ENCODE measurements at places on chromosomes 11 and 22.

DNA sequence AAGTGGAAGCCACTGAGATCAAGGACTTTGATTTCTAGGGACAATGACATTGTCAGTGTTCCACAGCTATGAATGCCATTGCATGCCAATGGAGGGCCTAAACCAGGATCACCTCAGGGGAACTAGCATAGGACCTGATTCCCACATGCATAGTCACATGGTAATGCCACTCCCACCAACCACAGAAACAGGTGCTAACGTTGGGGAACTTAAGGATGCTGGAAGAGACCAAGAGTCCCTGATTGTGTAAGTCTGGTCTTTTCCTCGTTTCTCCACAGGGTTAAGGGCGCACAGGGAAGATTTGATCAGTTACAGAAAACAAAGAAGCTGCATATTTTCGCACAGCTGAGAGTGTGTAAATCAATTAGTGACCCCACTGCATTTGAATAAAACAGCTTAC is 59.4 kb upstream of the CD44 start:
- no peak for DNase-seq

DNA sequence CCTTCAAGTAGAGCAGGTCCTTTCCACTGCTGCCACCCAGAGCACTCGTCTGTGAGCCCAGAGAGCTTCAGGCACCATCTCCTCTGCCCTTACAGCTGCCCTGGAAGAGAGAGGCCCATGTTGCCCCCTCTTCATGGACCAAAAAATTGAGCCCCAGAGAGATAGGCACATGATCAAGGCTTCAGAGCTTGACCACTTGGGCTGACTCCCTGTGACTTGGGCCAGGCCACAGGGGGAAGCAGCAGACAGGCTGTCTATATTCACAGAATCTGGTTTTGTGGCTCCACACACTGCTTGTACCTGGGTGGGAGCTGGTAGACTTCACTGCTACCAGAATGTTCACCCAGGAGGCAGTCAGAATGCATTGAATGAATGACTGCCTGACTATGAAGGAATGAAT is 58.2 kb downstream of the SMIM38 start:
- no peak for DNase-seq

GRCh38 chr11:40401132-40401853 is 1058.2 kb downstream of the LRRC4C start:
- no peak for DNase-seq

- no peak for DNase-seq
These were observed 17.3 kb upstream of the LMO2 start for GRCh38 chr11:33909150-33909549.

- DNase-seq: no peak
These were observed 48.2 kb downstream of the NECTIN1 start for GRCh38 chr11:119680541-119681360.

DNA sequence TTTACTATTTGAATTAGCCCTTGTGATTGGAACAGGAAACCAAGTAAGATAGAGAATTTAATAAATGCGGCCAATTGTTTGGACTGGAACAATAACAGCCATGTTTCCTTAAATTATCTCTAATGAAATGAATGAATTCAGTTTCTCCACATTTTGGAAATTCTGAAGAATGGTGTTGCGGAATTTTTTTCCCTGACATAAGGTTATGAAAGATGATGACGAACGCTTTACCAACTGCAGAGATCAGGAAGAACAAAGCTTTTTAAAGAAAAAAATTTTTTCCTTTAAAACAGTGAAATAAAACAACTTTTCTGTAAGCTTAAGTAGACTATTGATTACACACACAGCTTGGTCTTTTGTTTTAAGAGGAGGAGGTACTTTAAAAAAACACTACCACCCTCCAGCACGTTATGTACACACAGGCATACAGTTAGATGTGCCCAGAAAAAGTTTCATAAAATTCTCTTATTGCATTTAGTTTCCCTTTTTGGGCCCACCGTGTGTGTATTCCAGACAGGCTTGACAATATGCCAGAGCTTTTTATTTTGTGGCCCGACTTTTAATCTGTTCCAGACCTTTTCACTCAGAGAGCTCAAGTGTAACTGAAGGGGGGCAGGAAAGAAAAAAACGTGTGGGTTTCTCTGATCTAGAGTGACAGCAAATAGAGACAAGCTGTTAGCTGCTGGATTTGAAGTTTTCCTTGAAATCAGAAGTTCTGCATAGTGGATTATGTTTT is 77.3 kb downstream of the YAP1 start:
- DNase-seq: no peak

GRCh38 chr11:65459552-65459951 is 37.0 kb downstream of the NEAT1 start:
- DNase-seq: no peak

- DNase-seq: no peak
These were observed 39.1 kb downstream of the DIXDC1 start for GRCh38 chr11:111976119-111976766.

DNA sequence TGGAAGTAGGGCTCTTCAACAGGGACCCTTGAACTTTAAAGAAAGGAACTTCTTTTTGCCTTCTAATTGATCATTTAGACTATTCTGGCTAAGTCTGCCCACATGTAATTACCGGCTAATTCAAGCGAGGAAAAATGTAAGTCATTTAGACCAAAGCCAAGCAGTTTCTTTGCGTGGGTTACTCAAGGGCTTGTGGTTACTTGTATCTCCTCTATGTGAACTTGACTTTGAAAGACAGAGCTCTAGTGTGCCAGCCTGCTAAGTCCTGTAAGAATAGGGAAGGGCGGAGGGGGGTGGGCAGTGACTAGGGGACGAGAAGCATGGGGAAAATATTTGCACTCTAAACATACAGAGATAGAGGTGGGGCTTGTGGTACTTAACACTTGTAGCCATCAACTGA is 145.2 kb upstream of the TEAD1 start:
- DNase-seq: no peak

GRCh38 chr11:74949753-74950137 is 679 bp downstream of the SPCS2 start:
- DNase-seq: no peak

DNA sequence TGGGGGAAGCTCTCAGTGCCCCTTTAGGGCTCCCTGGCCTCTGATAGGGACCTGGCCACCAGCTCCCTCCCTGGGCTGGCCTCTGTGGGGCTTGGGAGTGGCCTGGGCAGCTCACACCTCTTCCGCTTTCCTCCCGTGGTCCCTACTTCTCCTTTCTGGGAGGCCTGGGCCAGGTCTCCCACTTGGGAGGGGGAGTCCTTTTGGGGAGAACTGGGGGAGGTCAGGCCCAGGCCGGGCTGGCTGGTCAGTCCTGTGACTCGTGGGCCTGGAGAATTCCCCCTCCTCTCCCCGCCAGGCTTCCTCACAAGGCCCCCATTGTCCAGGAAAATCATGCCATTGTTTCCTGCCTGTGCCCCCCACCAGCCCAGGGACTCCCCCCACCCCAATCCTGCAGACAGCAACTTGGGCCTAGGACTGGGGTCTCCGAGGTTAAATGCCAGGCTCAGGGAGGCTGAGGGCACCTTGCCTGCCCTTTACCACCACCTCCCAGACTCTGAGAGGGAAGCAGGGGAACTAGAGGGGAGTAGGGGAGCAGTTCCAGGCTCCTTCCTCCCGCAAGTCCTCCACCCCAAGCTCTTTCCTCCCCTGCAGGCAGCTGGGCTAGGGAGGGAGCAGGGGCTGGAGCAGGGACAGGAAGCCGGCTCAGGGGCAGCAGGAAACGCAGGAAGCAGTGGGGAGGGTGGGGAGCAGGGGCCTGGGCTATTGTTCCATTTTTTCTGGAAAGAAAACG is 2.8 kb downstream of the MAP3K11 start:
- no peak for DNase-seq

DNA sequence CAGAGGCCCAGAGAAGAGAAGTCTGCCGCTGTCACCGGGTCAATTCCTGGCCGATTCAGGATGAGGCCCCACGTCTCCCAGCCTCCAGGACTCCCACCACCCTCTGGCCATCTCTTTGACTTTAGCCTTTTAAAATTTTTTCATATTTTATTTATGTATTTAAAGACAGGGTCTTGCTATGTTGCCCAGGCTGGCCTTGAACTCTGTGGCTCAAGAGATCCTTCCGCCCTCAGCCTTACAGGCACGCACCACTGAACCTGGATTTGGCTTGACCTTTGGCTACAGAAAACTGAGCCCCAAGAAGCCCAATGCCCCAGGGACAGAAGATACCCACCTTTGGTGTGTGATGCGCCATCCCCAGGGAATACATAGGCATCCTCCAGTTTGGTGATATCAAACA is 3.9 kb downstream of the POLR3H start:
- no peak for DNase-seq

GRCh38 chr11:56740886-56741285 is 7.6 kb downstream of the OR9G4 start:
- no peak for DNase-seq

DNA sequence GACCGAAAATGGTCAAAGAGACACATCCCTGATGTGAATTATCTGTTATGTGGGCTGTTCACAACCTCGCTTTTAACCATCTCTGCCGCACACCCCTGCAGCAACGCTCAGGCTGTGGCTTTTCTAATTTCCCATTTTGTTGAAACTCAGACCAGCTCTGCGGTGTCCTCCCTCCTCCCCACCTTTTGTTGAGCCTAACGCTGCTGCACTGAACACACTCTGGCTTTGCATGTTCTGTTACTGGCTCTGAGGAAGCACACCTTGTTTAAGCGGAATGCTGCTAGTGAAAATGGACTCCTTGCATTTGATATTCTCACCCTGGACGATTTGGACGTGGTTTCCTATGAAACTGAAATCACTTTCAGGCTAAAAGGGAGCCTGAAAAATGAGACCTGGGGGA is 198.5 kb upstream of the MTNR1B start:
- no peak for DNase-seq

DNA sequence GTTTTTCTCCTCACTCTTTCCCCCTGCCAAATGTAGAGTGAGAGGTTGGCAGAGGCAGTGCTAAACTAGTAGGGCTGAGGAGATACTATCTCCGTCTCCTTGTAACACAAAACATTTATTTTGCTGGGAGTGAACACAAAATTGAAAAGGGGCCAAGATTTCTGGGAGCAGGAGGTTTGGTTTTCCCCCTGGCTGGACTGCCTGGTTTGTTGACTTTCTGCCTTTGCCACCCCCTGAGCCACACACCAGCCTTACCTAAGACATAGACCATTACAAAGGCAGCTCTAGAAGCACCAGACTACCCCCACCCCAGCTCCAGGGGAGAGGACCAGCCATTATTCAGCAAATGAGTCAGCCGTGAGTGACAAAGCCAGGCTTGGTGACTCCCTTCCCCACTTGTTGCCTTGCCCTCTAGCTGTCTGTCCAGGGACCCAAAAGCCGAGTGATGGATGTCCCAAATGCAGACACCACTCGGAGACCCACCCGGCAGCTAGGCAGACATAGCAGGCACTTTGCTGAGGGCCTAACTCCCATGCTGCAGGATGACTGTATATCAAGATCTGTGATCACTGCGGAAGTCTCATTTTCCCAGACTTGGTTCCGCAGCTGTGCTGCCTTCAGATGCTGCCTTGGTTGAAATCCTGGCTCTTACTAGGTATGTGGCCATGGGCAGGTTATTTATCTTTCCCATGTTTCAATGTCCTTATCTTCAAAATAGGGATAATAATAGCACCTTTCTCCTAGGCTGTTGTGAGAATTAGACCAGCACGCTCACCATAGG is 17.7 kb upstream of the CDON start:
- DNase-seq: no peak

DNA sequence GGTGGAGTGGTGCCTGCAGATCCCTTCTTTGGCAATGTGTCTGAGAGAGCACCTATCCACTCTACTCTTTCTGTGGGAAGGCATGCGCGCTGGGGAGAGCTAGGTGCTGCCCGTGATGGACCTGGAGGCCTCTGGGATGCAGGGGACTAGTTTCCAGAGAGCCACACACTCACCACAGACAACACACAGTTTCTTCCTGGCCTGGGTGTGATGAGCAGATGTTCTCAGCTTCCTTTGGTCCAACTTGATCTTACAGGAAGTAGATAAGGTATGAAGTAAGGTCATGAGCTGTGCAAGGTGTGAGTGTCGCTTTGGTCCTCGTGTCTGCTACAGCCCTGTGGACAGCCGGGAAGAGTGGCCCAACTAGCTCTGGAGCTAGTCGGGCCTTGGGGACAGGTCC is 27.3 kb upstream of the SUSD2 start:
- DNase-seq: no peak

GRCh38 chr22:17964643-17965042 is 59.7 kb downstream of the MICAL3 start:
- DNase-seq: no peak

- no peak for DNase-seq
These were observed 40.8 kb upstream of the ST14 start for GRCh38 chr11:130118636-130119387.

- DNase-seq: no peak
These were observed 30.3 kb downstream of the TNKS1BP1 start for GRCh38 chr11:57294225-57295131.

DNA sequence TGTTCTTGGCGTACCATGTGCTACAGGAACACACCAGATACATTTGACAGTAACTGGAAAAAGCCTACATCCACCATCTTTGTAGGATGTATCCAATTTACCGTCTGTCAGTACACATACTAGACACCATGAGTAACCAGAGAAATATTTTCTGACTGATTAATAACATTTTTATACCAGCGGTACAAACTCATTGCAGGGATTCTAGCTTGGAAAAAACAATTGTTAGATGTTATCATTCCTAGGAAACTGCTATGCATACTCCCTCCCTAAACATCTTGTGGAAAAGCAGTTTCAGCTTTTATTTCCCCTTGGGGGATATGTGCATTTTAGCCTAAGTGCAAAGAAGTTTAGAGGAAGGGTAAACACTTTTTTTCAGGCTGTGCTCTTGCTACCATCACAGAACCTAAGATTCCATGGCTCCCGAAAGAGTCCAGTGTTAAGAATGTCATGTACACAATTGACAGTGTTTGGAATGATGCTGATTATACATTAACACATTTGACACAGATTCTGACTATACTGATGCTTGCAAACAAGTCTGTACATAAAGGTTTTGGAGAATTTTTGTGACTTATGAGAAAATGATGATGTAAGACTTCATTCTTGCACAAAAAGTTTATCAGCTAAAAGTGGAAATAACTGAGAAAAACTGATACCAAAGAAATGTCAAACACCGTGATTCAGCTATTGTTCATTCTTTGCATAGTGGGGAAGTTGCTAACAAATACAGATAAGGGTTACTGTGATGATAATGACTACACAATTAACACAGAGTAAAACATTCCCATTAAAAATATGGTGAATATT is 23.7 kb downstream of the NCF4 start:
- no peak for DNase-seq

- DNase-seq: no peak
These were observed 78.4 kb downstream of the ADAMTS15 start for GRCh38 chr11:130526846-130527245.

DNA sequence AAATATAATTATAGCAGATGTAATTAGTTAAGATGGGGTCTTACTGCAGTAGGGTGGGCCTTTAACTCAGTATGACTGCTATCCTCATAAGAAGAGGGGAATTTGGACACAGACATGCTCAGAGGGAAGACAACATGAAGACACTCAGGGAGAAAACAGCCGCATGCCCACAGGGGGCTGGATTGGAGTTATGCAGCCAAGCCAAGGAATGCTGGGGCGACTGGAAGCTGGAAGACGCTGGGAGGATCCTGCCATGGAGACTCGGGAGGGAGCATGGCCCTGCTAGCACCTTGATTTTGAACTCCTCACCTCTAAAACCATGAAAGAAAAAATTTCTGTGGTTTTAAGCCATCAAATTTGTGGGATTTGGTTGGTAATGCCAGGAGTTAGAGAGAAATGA is 40.9 kb downstream of the PANX1 start:
- DNase-seq: no peak
